GM04503 (cell line): ENCODE measurements at places on chromosomes 3 and 15.

GRCh38 chr3:156271995-156272719 lies 151.8 kb downstream of the KCNAB1 start:
- no peak for DNase-seq

DNA sequence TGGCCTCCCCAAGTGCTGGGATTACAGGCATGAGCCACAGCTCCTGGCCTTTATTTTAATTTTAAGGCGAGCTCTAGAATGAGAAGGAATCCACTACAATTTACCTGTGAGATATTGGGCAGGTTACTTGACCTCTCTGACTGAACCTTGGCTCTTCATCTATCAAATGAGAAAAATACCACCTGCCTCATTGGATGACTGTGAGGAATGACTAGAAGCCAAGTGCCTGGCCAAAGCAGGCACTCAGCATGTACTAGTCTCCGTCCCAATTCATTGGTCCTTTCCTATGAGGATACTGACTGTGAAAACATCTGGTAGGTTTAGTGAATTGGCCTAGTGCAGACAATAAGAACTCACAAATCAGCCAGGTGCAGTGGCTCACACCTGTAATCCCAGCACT lies 38.5 kb upstream of the OSBPL11 start:
- DNase-seq, result no peak

DNA sequence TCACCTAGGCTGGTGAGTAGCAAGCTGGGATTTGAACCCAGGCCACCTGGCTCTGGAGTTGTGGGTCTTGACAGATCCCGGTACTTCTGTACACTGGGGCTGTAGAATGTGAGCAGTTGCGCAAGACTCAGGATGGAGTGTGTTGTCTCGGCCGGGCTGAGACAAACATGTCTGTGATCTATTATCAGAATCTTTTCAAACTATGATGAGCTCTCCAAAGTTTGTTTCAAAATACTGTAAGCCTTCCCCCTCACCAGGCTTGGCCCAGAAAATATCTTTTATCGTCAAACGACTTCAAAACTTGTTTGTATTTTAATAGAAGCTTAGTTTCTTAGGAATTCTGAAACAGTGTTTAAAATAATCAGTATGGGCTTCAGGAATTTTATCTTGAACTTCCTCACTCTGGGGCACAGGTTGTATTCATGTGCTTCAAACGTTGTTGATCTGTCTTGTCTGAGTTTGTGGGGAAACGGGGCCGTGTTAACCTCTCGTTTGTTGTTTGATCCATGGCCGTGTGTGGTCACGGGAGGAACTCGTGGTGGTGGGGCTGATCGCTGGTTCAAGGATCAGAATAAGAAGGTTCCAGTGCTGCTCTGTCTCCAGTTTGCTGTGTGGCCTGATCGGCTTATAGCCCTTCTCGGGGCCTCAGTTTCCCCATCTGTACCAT lies 40.3 kb upstream of the TFRC start:
- no peak for DNase-seq

DNA sequence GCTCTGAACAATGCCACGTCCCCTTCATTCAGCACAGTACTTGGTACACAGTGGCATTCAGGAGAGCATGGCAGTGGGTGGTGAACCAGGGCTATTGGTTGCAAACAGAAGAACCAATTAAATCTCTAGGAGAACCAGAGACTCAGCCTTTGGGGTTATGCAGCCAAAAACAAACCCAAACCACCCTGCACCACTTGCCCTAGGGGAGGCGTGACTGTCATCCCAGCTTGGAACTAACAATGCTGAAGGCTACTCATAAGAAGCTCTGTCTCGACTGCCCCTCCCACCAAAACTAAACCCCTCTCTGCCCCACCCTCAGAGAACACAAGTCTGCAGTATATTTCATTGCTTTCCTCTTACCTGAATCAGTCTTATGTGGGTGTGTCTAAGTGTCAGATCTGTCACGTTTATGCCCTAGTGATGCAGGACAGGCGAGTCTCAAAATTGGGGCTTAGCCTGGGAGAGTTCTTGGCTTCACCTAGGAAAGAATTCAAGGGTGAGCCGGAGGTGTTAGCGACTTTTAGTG lies 15.2 kb upstream of the KLHL40 start:
- DNase-seq, result no peak

DNA sequence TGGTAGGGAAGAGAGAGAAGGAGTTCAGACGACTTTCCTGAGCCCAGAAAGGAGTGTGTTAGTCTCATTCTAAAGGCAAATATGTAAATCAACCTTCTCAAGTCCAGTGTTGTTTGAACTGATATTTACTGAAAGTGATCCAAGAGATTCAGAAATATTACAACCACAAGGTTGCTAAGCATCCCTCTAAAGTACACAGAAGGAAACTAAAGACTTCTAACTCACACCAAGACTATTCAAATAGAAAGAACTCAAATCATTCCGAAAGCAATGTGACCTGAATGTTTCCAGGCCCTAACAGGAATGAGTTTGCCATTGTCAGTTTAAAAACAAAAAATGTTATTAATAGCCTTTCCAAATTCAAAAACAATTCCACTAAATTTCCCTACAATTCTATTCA lies 56.9 kb upstream of the VGLL3 start:
- peak; percentile 9 for DNase-seq

DNA sequence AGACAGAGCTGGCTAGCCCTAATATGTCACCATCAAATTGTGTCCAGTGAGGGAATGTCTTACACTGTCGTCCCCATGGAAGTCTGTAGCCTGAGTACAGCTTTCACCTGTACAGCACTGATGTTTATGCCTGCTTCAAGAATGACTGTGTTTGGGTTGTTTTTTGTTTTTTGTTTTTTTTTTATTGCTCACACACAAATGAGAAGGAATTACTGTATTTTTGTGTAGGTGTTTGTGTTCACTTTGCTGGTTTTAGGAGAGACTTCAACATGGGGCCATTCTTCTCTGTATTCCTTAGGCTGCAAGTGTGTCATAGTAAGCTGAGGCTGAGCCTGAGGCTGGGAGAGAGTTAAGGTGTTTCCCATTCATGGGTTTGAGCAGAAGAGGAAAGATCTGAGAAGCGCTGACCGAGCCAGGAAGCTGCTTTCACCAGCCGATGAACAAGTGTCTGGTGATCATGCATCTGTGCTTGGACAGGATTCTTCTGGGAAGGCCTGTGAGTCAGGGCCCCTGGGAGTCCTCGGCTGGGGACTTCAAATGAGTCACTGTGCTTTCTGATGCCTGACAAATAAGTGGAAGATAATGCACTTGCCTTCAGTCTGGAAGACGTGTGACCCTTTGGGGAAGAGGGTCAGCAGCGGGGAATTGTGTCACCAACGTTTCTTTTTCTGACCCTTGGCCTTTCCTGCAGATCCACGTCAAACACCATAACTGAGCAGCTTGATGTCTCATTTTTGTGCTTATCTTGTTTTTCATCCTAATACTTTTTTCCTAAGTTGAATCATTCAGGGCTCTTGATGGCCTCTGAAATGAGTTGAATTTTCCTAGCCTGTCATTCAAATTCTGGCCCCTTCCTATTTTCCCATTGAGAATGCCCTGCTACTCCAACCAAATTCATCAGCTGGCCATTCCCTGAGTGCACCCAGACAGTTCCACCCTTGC lies 36.7 kb upstream of the ZBTB38 start:
- peak; percentile 81 for DNase-seq

GRCh38 chr15:101718896-101719295 lies 5.4 kb downstream of the TARS3 start:
- DNase-seq, result no peak

GRCh38 chr3:104596551-104596950 lies 770.2 kb upstream of the ALCAM start:
- DNase-seq, result no peak
